ENCODE measurements at places on chromosomes 6 and 20. TPM values are rescaled to one million over a fixed set of nuclear protein-coding genes. Genes with fewer than 3 reads are reported as not detected.

GRCh38 chr6:143642403-143642802 lies 35.4 kb upstream of the PHACTR2 start:
- H3K36me3 ChIP-seq = no peaks in the 10 kb centered on the region
- no peak for DNase-seq
- no peaks in the 10 kb centered on the region for H3K4me1 ChIP-seq
- no peaks in the 10 kb centered on the region for H3K27me3 ChIP-seq
- no peak overlapping the region for H3K27ac ChIP-seq

- no peaks in the 10 kb centered on the region for H3K4me1 ChIP-seq
- H3K4me3 ChIP-seq = no peak overlapping the region
- no peak overlapping the region for H3K27ac ChIP-seq
- DNase-seq = no peak
- H3K36me3 ChIP-seq = no peaks in the 10 kb centered on the region
Observed at GRCh38 chr20:45781391-45781931, 10.2 kb downstream of the WFDC3 start.

The KIAA0408 gene
- total RNA-seq = 110 TPM

DNA sequence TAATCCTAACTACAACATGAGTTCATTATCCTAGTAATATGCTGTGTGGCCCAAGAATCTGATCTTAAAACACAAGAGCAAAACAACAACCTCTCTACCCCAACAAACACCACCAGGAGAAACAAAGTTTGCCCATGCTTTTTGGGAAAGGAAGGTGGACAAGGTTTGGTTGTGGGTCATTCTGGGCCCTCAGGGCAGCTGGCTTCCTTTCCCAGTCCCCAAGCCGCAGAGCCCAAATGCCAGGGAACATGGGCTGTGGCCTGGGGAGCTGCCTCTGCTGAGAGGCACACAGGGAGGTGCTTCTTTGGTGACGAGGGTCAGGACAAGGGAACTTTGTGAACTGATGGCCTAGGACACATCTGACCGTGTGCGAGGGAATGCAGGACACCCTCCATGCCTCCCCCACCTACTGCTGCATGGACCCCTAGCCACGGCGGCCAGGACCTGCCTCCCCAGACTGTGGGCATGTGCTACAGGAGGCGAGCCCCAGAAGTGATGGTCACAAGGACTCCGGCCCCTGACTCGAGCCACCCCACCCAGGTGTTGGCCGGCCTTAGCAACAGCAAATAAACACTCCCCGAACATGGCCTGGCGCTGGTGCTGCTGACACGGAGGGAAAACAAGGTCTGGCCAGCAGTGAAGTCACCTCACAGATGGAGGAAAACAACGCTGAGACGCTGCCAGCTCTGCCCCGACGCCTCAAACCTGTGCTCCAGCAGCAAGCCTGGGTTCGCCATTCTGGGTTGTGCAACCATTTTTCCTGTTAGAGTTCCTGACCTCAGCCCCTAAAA lies 55.6 kb downstream of the RRBP1 start:
- H3K36me3 ChIP-seq = peaks cover 9% of the 10 kb centered on the region
- peak overlapping the region; percentile 64 for H3K27ac ChIP-seq
- H3K27me3 ChIP-seq = peaks cover 14% of the 10 kb centered on the region
- peak overlapping the region; percentile 43 for H3K4me3 ChIP-seq

GRCh38 chr6:37109714-37110499 lies 60.0 kb upstream of the PIM1 start:
- H3K36me3 ChIP-seq = no peaks in the 10 kb centered on the region
- H3K4me3 ChIP-seq = no peak overlapping the region
- DNase-seq = no peak
- H3K27ac ChIP-seq = no peak overlapping the region
- H3K4me1 ChIP-seq = peaks cover 10% of the 10 kb centered on the region

The XRN2 gene
- 86.2 TPM for total RNA-seq

DNA sequence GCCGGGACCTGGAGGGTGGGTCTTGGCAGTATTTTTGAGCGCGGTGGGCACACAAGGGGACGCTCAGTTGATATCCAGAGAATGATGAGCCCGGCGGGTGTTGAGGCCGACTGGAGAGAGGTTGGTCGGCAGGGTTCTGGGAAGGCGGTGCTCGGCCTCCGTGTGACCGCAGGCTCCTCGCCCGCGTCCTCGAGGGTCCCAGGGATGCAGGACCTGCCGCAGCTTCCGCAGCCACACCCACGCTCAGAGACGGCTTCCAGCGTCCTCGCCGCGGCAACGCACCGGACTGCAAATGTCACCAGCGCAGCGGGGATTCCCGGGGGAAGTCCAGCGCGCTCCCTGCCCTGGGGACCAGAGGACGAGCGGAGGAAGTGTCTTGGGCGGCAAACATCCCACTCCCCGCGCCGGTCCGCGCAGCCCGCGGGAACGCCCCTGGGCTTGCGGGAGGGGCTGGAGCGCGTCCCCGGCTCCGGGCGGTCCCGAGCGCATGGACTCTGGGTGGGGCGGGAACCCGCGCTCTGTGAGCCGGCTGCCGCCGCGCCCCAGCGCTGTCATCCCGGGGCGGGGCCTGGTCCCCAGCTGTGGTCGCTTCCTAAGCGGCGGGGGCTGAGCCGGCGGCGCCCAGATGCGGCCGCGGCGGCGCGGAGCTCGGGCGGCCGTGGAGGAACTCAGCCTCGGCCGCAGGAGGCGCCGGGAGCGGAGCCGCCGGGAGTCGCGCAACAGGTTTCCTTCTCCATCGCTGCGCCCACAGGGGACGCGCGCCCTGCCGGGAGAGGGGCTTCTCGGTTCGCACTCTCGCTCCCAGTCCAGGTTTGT lies at the start of gene STX11:
Gene STX11, plus strand, starts transcription at position 624 of the 816 bp plus-strand sequence. CDS start 36,111 bp downstream, outside the sequence.
- H3K36me3 ChIP-seq = no peaks in the 10 kb centered on the region
- peaks cover 12% of the 10 kb centered on the region for H3K27me3 ChIP-seq
- H3K4me3 ChIP-seq = peak within 1 kb of the TSS; percentile 81
- no peak within 1 kb of the TSS for H3K27ac ChIP-seq
- no peaks in the 10 kb centered on the region for H3K4me1 ChIP-seq

GRCh38 chr6:73516514-73517489 lies 4.0 kb downstream of the EEF1A1 start:
- DNase-seq = no peak
- peaks cover 18% of the 10 kb centered on the region for H3K4me1 ChIP-seq
- peak overlapping the region; percentile 15 for H3K27ac ChIP-seq
- H3K36me3 ChIP-seq = peaks cover 19% of the 10 kb centered on the region

DNA sequence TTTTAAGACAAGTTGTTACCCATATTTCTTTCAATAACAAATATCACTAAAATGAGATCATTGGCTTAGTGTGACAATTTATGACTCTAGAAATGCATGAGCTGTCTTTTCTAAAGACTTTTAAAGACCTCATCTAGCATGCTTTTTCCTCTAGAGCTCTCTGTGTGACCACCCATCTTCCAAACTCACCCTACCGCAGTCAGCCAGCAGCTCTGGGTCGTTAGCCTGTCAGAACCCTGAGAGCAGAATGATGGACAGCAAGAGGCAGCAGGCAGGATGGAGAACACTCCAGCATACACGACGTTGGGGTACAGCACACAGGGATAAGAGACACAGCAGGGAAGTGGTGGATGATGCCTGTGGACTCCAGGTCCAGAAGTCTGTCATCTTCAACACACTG lies 45.1 kb upstream of the TBX18 start:
- no peak overlapping the region for H3K4me3 ChIP-seq
- no peaks in the 10 kb centered on the region for H3K27me3 ChIP-seq
- H3K36me3 ChIP-seq = no peaks in the 10 kb centered on the region
- H3K27ac ChIP-seq = no peak overlapping the region
- no peak for DNase-seq
- H3K4me1 ChIP-seq = peaks cover 8% of the 10 kb centered on the region

- H3K4me3 ChIP-seq = no peak overlapping the region
- peaks cover 3% of the 10 kb centered on the region for H3K27me3 ChIP-seq
- no peak for DNase-seq
- peaks cover 34% of the 10 kb centered on the region for H3K4me1 ChIP-seq
- peaks cover 4% of the 10 kb centered on the region for H3K36me3 ChIP-seq
Observed at GRCh38 chr6:15346315-15346714, 100.4 kb downstream of the JARID2 start.

DNA sequence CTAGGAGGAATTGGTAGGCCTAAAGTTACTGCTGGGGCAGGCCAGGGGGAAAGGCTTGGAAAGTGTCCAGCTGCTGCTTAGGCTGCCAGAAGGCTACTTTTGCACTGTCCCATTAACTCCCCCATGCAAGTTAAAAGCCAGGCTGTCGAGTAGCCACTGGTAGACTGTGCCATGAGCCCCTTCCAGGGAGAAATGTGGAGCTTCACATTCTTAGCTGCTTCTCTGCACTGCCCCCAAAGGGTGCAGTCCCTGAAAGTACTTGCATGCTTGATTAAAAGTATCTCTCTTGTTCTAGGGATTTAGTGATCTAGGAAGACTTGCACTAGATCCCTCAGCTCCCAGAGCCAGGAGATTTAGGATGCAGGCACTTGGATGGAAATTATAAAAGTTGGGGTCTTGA lies 57.3 kb downstream of the CDC5L start:
- H3K27me3 ChIP-seq = no peaks in the 10 kb centered on the region
- peaks cover 22% of the 10 kb centered on the region for H3K36me3 ChIP-seq
- H3K27ac ChIP-seq = no peak overlapping the region
- no peak overlapping the region for H3K4me3 ChIP-seq
- no peaks in the 10 kb centered on the region for H3K4me1 ChIP-seq
- no peak for DNase-seq

DNA sequence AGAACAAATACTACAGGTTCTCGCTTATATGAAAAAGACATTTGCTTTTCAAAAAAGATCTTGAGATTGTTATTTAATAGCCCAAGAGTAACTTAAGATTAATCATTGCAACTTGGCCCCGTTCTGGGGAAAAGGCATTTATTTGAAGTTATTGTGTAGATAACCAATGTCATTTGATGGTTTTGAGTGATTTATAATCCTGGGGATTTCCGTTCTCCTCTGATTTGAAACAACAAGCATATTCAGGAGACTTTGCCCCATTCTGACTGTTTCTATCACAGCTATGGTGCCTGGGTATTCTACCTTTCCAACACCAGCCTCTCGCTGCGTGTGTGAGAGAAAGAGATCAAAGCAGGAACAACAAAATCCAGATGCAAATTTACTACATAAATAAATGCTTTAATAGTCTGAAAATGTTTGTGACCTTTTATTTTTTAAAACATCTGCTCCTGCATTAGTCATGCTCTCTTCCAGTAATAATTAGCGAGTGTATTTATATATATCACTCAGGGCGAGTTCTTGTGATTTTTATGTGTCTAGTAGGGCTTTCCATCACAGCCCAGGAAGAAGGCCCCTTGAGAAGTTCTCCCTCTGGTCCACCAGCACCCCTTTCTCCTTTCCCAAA lies 197.9 kb upstream of the FOXQ1 start:
- no peaks in the 10 kb centered on the region for H3K27me3 ChIP-seq
- no peak for DNase-seq
- H3K27ac ChIP-seq = no peak overlapping the region

- no peak overlapping the region for H3K27ac ChIP-seq
- H3K36me3 ChIP-seq = no peaks in the 10 kb centered on the region
- no peaks in the 10 kb centered on the region for H3K27me3 ChIP-seq
- DNase-seq = no peak
- no peak overlapping the region for H3K4me3 ChIP-seq
Observed at GRCh38 chr6:14217728-14218518, 100.4 kb downstream of the CD83 start.

DNA sequence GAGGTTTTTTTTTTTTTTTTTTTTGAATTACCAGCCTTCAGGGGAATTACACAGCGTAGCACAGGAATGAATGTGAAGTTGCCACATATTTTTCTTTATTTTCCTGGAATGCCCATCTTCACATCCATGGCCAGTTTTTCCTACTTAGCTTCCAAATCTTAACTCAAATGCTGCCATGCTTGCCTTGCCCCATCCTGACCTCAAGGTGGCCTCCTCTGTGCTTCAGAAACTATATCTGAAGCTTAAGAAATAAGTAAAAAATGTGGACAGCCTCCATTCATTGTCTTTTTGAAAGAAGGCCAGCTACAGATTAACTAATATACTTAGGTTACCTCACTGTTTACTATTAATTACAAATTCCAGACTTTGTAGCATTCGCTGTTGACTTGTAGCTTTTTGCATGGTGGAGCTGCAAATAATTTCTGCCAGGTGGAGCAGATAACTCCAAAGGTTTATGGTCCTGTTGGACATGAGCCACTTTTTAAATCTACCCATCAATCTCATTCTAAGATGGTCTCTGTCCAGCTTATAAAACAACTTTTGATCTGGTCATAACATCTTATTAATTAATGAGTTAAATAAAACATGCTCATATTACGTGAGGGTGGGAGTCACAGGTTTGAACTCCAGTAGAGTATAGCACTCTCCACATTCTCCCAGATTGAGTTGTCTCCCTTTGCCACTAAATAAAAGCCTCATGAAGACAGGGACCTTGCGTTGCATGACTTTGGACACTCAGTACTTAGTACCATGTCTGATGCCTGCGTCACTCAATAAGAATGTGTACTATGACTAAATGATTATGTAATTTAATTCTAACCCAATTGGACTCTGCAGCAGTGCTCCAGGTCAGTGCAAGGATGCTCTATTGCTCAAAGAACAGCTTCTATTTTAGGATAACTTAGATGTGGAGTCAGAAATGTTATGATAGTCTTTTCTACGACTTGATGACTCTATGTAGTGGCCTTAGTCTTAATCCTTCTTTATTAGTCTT lies 678.6 kb upstream of the CITED2 start:
- no peaks in the 10 kb centered on the region for H3K36me3 ChIP-seq
- peak overlapping the region; percentile 95 for H3K27ac ChIP-seq
- DNase-seq = no peak
- no peak overlapping the region for H3K4me3 ChIP-seq

The CLVS2 gene
- total RNA-seq = 18.6 TPM

The ISM1 gene
- total RNA-seq = 0.32 TPM

DNA sequence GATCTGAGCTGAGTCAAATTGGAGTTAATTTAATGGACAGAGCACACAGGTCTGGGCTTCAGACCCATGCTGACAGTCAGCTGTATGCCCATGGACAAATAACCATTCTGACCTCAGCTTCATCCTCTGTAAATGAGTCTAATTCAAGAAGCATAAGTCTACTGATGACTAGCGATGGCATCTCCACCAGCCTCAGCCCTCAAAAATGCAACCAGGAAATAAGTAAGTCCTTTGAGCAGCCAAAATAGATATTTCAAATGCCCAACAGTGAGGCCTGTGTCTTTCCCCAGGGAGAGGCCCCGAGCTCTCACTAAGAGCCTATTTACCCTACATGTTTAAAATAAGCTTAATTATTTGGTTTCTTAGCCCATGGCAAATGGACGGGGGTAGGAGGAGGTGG lies 114.2 kb upstream of the MTHFD1L start:
- no peak for DNase-seq
- peaks cover 7% of the 10 kb centered on the region for H3K4me1 ChIP-seq
- H3K36me3 ChIP-seq = no peaks in the 10 kb centered on the region
- no peak overlapping the region for H3K27ac ChIP-seq

DNA sequence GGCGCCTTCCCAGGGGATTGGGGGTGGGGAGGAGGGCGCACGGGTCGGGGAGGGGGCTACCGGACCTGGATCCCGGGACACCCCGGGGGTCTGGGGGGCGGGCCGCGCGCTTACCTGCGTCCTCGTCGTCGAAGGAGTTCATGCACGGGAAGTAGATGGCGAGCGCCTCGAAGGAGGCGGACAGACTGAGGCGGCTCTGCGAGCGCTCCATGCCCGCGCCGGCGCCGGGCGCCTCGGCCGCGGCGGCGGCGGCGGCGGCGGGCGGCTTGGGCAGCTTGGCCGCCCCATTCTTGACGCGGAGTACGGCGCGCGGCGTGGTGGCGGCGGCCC lies 320 bp downstream of the RIMS4 start:
- DNase-seq = peak; percentile 31
- peaks cover 38% of the 10 kb centered on the region for H3K4me1 ChIP-seq
- no peaks in the 10 kb centered on the region for H3K36me3 ChIP-seq
- no peak overlapping the region for H3K27ac ChIP-seq
- peaks cover 15% of the 10 kb centered on the region for H3K27me3 ChIP-seq
- no peak overlapping the region for H3K4me3 ChIP-seq

GRCh38 chr6:107600936-107601335 lies 111.0 kb downstream of the SOBP start:
- H3K4me3 ChIP-seq = no peak overlapping the region
- H3K4me1 ChIP-seq = peaks cover 19% of the 10 kb centered on the region
- no peak overlapping the region for H3K27ac ChIP-seq
- H3K27me3 ChIP-seq = no peaks in the 10 kb centered on the region
- no peaks in the 10 kb centered on the region for H3K36me3 ChIP-seq

Measured in glutamatergic neuron (in vitro differentiated cells).